ENCODE measurements at places on chromosomes 3 and 15.

- DNase-seq = no peak
Observed at GRCh38 chr3:138297059-138297607, 32.5 kb downstream of the NME9 start.

DNA sequence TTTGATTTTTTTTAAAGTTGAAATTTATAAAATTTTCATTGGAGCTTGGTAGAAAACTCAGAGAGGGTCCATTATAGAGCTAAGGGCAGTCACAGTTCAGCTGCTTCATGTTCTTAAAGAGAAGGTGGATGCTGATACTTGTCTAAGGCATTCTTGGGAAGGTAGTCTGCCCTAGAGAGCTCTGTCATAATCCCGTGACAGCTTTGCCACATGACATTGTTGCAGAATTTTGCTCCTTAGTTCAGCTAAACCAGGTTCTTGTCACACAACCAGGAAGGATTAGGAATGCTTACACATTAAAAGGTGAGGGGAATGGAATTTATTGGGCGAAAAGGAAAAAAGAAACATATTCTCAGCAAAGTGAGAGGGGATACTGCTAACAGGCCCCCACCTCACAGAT is 130.9 kb downstream of the GMNC start:
- DNase-seq = no peak

DNA sequence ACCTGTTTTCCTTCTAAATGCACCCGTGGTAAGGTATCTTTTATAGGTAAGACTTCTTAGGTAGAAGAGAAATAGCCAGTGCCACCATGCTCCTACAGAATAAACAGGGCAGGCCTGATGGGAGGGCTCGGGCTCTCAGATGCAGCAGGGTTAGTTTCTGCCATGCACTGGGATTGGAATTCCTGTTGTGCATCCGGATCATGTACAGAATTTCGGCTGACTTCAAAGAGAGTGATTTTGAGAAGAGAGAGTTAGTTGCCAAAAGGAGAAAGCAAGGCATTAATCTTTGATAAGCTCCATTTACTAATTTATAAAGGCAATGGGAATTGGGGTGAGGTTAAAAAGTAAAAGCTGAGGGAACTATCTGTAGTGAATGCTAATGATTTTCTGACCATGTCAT is 211.2 kb downstream of the WDR72 start:
- no peak for DNase-seq

GRCh38 chr15:87971076-87971475 is 285.5 kb downstream of the NTRK3 start:
- no peak for DNase-seq

- DNase-seq = no peak
Observed at GRCh38 chr15:50135031-50135551, 16.1 kb upstream of the ATP8B4 start.

DNA sequence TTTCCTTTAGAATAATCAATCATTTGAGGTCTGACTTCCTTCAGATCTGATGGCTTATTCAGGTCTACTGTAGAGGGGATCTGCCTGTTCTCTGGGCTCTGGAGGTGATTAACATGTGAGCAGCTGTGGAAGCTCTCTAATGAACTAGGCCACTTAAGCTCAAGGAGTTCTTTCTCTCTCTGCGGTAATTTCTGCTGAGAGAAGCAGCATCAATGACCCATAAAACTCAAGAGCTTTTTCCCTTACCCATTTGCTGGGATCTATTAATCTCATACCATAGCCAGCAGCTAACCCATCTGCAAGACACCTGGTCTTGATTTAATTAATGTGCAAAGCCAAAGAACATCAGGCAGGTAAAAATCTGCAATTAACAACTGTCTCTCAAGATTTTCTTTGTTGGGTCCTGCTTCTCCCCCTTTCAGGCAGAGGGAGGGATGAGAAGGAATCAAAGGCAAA is 73.2 kb upstream of the DLG1 start:
- no peak for DNase-seq

- peak; percentile 25 for DNase-seq
Observed at GRCh38 chr3:535566-536416, 339.2 kb downstream of the CHL1 start.

GRCh38 chr15:90241343-90242192 is 7.6 kb downstream of the GDPGP1 start:
- DNase-seq = no peak

DNA sequence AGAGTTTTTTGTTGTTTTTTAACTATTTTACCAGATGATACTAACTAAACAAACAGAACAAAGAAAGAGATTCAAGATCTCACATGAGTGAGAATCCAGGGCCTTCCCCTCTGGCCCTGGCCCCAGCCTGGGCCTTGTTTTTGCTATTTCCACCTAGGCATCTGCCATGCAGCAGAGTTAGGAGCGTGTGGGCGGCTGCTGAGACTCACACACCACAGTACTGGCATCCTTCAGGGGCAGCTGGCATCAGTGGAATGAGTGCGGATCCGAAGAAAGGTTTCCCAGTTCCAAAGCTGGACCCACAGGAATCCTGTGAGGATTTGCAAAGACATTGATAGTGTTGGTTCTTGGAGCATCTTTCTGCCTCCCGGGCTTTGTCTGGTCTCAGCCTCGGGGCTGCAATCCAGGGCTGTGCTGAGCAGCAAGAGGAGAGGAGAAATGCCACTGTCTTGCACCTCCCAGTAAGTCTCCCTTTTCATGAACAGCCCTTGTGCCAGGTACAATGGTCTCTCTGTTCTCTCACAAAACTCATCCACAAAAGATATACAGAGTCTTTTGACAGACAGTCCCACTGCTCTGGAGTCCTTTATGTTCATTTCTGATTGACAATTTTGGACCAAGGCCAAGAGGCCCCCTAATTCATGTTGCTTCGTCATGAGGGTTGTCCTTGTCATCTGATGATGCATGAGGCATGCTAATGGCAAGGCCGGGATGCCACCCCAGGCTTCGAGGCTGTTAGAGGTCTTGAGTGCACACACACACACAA is 46.6 kb downstream of the APH1B start:
- peak; percentile 51 for DNase-seq

DNA sequence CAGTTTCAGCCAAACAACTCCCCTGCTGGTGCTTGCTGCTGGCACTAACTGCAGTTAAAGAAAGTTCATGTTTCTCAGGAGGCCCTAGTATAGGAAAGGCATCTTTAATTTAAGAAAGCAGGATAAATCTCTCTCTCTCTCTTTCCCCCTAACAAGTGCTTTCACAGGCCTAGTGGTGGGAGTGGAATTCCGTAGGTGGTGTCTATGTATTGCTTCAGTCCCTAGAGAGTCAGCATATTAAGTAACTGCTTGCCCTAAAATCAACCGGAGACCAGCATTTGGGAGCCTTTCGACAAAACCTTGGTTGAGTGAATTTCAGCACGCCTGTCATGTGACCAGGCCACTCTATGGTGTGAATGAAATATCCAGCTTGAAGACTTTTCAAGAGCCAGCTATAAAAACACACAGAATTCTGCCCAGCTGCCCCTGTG is 169.2 kb upstream of the TGFBR2 start:
- DNase-seq = peak; percentile 35

- no peak for DNase-seq
Observed at GRCh38 chr15:96146726-96147125, 183.8 kb upstream of the NR2F2 start.

- no peak for DNase-seq
Observed at GRCh38 chr3:127751782-127752181, 70.5 kb downstream of the MGLL start.

DNA sequence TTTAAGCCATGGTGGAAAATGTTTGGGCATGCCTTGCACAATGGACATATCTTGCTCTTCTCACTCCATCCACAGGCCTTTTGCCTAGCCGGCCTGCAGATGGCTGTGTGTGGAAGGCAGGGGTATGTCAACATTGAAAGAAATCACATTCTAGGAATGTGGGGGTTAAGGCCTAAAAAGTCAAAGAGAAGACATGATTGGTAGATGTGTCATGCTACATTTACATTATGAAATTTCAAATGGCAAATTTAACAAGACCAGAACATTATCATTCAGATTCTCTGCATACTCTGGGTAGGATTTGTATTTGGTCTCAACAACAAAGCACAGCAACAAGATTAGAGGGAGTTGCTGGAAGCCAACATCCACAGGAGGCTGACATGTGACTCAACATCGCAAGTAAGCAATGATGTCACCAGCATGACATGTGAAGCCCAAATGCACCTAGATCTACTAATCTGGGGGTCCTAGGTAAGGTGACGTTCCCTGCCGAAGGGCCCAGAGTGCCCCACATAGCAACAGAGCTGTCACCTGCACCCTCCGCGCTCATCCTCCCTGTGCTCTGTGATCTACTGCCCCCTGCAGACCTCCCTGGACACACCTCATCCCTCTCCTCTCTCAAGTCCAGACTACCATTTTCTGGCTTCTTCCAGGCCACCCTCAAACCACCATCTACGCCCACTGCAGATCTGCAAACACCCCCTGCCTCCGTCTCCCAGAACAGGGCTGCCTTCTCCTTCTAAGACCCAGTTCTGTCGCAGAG is 39.4 kb downstream of the CLDN18 start:
- DNase-seq = no peak

DNA sequence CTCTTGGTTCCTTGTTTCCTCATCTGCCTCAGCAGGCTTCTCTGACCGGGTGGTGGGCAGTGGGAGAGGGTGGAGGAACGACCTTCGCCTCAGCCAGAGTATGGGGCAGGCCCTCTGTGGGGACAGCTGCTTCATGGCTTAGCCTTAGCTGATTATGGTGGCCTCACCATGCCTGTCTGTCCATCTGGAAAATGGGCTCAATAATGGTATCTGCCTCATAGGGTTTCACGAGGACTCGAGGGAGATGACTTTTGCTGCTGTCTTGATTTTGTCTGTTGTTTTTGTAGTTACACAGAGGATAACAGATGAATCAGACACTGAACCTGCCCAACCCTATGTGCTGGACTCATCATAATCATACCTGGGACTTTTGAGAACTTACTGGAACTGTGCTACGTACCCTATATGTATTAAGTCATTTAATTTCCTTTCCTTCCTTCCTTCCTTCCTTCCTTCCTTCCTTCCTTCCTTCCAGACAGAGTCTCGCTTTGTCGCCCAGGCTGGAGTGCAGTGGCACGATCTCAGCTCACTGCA is 46.5 kb downstream of the CDC25A start:
- no peak for DNase-seq

GRCh38 chr3:30085486-30085885 is 520.9 kb upstream of the TGFBR2 start:
- DNase-seq = no peak

DNA sequence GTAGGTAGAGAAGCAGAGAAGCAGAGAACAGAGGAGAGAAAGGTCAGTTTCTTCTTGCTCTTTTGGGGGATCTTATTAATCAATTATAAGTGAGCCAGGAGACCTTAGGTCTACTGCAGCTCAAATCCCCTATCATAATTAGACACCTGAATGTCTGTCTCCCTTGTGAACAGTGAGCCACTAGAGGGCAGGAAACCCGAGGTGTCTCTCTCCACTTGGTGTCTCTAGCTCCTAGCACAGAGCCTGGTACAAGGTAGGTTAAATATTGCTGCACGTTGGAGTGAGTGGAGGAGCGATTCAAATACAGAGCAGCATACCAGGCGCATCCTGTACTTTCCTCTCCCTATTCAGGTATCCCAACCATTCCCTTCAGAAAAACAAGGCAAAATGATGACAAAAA is 2.0 kb upstream of the ST8SIA2 start:
- DNase-seq = no peak

GRCh38 chr15:72786676-72787345 is 3.3 kb upstream of the ADPGK start:
- DNase-seq = no peak

DNA sequence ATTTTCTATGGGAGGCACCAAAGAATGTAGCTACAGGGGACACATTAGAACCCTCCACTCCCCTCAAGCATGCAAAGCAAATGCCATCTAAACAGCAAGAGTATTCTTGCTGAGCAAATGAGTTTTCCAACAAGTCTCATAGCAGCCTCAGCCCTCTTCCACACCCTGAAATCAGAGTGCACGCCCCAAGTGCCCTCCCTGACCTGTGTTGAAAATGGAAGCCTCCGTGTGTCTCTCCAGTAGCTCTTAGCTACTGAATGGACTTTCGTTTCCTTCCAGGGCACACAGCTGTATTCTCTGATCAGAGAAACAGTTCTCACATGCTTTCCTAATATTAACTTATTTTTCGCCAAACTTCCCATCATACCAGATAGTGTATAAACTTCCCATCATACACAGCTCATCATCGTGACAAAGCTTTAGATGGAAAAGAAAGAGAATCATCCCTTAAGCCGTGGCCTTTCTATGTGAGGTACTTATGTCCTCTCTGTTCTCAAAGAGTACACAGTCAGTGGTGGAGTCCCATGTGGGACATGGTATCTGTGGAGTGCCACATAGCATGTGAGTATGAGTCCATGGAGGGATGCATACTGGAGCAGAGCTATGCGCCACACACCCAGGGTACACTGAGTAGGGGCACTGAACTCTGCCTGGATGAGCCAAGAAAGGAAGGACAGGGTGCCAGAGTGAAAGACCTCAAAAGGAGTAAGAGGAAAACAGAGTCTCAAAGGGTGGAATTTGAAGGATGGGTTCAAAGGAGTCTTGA is 434.5 kb downstream of the MCTP2 start:
- DNase-seq = no peak

DNA sequence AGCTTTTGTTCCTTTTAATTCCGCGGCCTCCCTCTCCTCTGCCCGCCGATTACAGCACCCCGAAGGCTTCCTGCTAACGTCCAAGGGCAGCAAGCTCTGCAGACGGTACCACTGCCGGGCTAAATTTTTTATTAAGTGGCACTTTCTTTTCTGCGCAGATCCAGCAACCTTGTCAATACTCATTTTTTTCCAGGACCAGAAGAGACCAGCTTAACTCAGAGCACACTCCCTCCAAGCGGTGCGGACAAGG is 542 bp upstream of the MEIS2 start:
- DNase-seq = no peak

DNA sequence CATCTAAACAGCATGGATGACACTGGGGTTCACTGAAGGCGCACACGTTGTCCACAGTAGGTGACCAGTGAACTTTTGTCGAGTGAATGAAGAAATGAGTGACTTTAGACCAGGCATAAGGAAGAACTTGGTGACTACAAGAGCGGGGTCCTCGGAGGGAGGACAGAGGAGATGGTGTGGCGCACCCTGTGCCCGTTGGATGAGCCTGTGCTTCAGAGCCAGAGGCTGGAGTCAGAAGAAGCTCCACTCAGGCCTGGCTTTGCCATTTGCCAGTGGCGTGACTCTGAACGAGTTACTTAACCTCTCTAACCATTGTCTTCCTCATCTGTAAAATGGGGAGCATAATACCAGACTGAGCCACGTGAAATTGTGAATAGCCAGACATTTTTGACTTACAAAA is 42.2 kb downstream of the MUC4 start:
- no peak for DNase-seq

DNA sequence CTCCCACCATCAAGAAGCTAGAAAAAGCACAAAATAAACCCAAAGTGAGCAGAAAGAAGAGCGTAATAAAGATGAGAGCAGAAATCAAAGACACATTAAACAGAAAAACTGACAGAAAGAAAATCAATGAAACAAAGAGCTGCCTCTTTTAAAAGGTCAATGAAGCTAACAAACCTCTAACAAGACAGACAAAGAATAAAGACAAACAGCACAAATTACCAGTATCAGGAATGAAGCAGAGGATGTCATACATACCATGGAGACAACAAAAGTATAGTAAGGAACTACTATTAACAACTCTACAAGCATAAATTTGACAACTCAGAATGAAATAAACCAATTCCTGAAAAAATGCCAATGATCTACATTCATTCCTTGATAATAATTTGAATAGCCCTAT is 15.0 kb downstream of the C3orf70 start:
- no peak for DNase-seq

- DNase-seq = no peak
Observed at GRCh38 chr3:97967966-97968365, 4.3 kb downstream of the RIOX2 start.
